Activated effector memory CD4-positive, alpha-beta T cell treated with Interleukin-2 at 50 U/mL for 16 hours (primary cell): ENCODE measurements at places on chromosomes 5 and 9.

GRCh38 chr5:153463806-153464205, 26.7 kb upstream of the GRIA1 start:
- DNase-seq: no peak

DNA sequence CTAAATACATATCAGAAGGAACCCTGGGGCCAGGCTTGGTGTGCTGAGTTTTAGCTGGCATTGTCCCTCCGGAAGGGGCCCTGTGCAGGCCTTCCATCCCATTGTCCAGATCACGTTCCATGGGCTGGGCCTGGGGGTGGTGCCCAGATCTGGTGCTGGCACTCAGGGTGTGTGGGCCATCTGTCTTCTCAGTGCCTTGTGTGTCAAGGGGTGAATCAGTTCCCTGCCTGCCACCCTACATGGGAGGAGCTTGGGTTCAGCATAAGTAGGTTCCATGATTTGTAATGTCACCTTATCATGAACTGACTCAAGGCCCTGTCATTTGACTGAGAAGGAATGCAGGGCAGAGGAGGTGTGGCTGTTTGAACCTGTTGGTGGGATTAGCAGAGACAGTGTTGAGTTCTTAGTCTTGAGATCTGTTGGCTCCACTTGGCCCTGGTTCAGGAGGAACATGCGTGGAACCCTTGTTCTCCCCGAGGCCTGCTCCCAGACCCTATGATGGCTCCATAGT, 176.8 kb downstream of the MACROH2A1 start:
- DNase-seq: no peak

- peak; percentile 27 for DNase-seq
These were observed 62.5 kb downstream of the CYFIP2 start for GRCh38 chr5:157328277-157328912.

- no peak for DNase-seq
These were observed 67.9 kb upstream of the CHSY3 start for GRCh38 chr5:129836321-129836720.

DNA sequence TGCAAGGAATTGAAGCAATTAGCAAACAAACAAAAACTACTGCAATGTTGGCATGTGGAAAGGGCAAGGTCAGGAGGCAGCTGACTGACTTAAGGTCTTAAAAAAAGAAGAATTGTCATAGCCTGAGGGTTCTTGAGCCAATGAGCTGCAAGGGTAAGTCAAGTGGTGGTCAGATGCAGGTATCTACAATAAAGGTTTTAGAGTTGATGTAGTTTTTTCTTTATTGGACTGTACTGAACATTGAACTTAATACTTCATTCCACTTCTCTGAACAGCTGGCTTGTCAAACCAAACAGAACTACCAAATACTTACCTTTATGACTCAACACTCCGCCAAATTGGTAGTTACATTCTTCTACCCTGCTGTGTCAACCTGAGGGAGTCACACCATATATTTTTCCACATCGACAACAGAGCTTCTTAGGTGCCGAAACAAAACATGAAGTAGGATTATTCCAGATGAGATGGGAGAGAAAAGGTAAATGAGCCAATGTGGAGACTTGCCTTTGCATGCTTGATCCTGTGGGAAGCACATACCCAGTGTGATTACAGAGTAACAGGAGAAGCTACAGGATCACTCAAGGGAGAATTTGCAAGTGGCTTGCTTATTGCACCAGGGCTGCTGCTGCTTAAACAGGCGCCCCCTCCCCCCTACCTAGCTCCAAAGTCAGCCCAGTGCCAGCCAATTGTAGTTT, 35.3 kb downstream of the EQTN start:
- no peak for DNase-seq

DNA sequence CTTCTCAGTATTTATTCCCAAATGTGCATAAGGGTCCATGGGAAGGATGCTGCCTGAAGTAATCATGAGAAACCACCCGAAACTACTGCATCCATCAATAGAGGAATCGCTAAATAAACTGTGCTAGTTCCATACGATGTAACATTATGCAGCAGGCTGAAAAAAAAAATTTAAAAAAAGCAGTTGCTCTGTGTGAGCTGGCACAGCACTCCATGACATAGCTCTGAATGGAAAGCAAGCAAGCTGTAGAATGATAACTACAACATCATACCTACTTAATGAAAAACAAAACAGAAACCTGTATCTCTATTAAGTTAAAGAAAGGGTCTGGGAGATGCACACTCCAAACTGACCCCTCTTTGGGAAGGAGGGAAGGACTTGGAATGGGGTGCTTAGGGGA, 49.3 kb downstream of the SHB start:
- no peak for DNase-seq

DNA sequence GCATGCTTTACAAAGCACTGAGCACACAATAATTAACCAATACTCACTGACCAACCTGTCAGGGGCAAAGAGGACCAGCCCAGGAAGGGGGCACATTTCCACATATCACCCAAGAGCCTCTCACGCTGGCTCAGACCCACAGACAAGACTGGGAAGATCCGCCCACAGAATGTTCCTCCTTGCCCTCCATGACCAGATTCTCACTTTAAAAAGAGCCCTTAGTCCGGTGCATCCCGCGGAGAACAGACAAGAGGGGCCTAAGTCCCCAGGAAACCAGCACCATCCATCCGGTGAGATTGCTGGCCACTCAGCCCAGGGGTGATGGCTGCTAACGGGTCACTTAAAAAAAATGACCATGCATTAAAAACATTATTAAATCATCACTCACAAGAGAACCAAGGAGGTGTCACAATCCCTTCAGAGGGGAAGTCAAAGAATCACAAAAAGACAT, 32.9 kb downstream of the SEMA4D start:
- DNase-seq: no peak

- DNase-seq: no peak
These were observed 153.5 kb upstream of the KIF2A start for GRCh38 chr5:62152394-62153087.

DNA sequence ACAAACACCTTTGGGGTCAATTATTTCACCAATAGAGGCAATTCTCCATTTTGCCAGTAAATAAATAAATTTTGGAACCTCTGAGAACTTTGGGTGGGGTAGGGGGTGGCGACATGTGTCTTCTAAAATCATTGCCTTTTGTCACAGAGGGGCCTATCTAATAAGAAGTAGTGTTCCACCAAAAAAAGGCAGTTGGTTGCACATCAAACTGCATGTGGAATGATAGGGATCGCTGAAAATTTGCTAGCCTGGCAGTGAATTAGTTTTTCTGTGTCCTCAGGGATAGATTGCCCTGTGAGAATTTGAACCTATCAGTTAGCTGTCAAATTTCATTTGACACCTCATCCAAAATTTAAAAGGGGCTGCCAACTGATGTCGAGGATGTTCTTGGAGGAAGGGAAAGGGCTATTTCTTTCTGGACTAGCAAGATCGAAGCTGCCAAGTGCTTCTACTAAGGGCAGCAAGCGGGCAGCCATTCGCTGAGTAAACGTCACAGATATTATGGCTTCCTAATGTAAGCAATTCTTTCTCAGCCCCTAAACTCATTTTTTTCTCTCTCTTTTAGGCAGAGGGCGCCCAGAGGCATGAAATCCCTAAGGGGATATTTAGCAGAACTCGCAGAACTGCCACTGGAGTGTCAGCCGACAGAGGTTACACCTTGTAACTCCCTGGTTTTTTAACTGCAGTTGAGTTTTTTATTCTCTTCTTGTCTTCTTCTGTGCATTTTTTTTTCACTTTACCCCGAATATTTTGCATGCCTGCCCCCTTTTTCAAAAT, 2208.1 kb upstream of the WWC1 start:
- DNase-seq: no peak

DNA sequence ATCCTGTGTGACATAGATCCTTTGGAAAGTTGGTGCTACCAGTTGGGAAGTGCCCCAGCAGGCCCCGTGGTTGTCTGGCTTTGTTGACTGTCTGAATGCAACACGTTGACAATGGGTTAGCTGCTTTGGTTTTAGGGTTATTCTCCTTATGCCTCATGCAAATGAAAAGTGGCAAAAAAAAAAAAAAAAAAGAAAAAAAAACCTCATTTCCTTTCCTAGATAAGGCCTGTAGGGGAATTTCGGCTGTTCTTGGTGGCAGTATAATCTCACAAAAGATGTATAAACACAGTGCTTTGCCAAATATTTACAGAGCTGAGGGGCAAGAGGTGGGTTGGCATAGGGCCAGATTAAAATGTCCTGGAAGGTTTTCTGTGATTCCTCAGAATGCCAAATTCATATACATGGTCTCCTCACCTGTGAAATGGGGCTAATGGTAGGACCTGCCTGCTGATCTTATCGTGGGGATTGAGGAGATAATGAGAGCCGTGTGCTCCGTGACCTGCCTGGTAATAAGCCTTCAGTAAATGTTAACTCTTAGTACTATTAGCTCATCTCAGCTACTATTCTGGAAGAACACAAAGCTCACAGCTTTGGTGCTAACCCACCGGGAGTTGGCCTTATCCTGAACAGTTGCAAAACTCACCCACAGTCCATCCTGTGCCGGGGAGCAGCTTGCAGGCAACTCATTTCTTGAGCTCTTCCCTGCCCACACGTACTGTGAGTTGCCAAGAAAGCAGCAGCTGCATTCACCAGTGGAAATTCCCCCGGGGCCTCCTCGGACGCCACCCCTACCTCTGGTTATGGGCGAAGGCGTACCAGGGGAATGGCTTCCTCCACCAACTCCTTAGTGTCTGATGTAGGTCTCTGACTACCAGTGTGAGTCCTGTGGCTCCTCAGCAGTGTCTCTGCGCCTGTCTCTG, 220.3 kb downstream of the NR3C1 start:
- DNase-seq: no peak

- no peak for DNase-seq
These were observed 265.4 kb downstream of the RASEF start for GRCh38 chr9:82797534-82797933.

DNA sequence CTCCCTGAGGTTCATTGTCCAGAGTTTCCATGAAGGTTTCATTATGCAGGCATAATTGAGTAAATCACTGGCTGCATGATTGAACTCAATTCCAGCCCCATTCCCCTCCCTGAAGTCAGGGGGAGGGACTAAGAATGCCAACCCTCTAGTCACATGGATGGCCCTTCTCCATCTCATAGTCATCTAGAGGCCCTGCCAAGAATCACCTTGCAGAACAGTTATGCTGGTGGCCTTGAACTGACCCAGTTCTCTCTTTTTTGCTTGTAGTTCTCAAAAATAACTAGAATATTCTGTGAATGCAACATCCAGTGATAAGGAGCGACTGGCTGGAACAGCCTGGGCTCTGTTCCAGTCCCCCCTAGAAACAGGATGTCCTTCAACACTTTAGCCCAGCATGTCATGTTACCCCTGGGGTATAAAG, 31.7 kb downstream of the SLC35A4 start:
- DNase-seq: no peak

DNA sequence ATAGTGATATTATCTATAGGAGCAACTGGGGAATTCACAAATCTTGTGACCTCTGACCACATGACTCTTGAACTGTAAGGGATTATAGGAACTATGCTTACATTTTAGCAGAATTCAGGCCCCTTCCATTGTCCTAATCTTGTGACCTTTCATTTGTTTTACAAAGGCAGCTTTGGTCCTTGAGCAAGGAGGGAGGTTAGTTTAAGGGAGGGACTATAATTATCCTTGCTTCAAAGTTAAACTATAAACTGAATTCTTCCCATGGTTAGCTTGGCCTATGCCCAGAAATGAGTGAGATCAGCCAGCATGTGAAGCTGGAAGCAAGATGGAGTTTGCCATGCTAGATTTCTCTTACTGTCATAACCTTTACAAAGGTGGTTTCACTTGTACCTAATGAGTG, 51.2 kb downstream of the TARS1 start:
- DNase-seq: no peak

DNA sequence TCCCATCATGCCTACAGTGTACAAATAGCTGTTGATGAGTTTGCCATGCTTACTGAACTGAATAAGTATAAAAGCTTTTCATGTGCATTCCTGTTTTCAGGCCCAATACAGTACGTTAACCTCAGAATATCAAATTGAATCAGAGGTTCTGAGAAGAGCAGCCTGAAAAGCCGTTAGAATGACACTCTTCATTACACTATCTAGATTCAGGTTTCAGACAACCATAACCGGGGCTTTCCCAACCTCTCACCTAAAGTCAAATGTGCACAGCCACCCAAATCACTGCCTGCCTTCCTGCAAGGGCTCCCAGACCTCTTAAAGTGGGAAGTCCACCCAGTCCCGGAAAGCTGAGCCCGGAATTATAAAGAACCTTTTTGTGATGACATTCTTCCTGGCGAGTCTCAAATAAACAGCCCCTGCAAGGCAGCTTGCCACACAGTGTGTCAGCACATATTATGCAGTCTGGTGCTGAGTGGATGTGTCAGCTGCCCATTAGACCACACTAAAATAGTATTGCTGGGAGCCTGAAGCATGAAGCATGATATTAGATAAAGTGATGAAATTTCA, 245.8 kb downstream of the TLE4 start:
- no peak for DNase-seq

GRCh38 chr9:131149688-131150053, 24.3 kb downstream of the NUP214 start:
- DNase-seq: no peak

DNA sequence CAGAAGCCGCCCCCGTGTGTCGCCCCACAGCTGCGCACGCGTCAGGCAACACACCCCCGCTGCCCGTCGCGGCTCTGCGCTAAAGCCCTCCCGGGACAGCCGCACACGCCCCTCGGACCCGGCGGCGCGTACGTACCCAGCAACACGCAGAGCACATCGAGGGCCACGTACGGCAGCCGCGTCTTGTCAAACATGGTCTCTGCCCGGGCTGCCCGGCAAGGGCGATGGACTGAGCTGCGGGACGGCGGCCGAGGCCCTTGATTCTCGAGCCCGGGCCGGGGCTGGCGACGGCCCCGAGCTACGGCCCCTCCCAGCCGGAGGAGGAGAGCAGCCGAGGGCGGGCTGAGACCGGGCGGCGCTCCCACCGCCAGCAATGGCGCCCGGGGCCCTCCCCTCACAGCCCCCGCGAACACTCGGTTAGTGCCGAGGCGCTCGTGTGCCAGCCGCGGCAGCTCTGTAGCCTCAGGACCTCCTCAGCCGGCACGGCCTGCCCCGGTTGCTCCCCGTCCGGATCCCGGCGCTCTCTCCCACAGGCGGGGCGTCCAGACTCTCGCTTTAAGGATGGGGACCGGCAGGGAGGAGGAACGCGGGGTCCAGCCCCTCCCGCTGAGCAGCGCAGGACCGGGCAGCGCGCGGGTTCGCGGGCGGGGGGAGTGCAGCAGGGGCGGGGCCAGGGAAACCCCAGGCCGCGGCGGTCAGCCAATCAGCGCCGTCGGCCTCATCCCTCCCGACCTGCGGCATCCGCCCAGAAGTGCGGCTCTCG, at the start of gene PLPP1:
Gene PLPP1 (minus strand): TSS at position 529 of the 763 bp plus-strand sequence. CDS start 335 bp downstream, at position 194.
- DNase-seq: peak; percentile 77

- no peak for DNase-seq
These were observed 135.1 kb downstream of the SIL1 start for GRCh38 chr5:139062910-139063663.

- DNase-seq: no peak
These were observed 268.2 kb upstream of the TAS2R1 start for GRCh38 chr5:9898319-9898718.

DNA sequence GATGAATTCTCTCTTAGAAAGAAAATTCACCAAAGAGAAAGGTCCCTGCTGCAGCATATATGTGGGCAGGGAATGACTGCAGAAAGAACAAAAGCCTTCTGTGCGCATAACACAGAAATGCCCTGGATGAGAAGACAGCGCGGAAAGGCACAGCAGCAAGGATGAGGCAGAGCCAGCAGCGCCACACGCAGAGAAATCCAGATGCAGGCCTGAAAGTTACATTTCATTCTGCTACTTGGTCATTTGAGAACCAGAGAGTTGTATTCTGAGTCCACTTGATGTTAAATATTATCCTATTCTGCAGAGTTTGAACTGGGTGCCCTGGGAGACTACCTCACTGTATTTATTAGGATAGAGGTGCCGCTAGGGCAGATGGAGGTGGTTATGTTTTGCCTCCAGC, 68.5 kb downstream of the GLDC start:
- DNase-seq: no peak
